ENCODE measurements at places on chromosomes 3 and 15.

DNA sequence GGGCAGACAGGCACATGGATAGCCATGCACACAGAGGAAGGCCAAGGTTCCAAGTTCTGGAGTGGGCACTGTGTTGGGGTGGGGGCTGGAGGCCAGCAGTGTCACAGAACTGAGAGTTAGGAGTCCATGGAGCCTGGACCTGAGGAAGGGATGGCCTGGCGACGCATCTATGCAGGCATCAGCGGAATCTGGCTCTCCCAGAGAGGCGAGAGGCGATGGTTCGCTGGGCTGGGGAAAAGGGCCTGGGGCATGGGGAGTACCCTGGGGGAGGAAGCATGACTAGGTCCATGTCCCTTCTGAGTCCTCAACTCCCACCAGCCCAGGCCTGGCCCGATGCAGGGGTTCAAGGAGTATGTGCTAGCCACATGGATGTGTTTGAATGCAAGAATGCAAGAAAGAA lies 192.8 kb upstream of the LINGO1 start:
- DNase-seq, result no peak

GRCh38 chr3:125480656-125481374 lies 39.2 kb downstream of the SNX4 start:
- no peak for DNase-seq

DNA sequence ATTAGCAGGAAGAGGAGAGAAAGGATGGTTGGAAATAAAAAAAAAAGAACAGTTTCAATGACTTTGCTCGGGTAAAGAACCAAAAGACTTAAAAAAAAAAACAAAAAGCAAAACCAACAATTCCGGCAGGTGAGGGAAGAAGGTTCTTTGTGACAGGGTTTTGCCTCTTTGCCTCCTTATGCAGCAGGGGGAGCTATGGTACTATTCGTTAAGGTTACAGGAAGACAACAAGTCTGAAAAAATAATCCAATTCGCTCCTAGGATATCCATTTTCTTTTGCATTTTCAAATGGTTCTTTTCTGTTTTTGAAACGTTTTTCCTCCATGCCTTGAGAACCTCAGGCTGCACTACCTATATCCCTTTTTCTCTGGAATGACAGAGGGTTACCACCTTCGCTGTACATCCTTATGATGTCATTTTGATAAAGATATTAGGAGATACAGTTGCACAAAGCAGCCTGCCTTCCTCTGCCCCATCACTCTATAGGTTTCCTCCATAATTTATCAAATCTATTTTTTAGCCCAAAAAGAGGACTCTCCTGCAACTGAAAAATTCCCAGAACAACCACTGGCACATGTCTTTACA lies 55.0 kb downstream of the CFAP20DC start:
- DNase-seq, result peak; percentile 35

DNA sequence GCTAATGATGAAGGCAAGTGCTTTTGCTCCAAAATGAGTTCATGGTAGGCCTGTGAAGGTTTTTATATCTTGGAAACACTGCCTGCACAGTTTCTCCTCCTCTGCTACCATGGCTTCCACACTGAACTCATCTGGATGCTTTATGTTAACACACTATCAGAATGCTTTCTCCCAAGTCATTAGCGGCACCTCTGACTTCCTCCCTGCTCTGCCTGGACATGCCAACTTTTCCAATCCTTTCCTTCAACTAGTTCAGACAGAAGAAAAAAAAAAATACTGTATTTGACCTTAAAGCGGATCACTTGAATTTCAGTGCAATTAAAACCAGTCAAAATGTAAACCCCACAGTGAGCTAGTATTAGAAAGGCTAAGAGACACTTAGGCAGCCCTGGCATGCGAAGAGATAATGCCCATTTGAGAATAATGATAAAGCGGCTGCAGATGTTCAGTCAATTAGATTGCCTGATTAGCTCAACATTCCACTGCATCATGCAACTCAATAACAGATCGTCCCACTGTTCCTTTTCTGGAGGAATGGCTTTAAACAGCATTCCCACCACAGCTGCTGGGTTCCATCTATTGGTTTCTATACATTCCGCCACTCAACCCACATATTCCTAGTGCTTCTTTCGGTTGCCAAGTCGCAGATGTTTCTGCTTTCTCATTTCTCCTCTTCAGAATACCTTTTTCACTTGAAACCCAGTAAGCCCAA lies 51.7 kb downstream of the CNTN3 start:
- DNase-seq, result no peak

DNA sequence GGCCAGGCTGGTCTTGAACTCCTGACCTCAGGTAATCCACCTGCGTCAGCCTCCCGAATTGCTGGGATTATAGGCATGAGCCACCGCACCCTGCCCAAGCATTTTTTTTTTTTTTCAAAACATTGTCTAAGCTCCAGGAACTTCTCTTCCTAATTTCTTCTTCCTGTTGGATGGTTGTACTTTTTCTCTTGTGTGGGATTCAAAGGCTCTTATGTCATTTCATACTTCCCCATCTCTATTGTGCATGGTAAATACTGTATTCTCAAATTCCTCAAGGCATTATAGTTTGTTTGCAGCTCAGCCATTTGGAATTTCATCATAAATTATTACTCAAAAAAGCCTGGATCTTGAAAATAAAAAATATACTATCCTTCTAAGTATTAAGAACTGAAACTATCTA lies 199.1 kb upstream of the GADL1 start:
- no peak for DNase-seq

- DNase-seq, result no peak
Observed at GRCh38 chr3:195900436-195901355, 7.7 kb downstream of the TNK2 start.

All from iPS DF 6.9 (cell line).